Dermis blood vessel endothelial cell (primary cell): ENCODE measurements at places on chromosomes 12 and 14. TPM values are rescaled to one million over a fixed set of nuclear protein-coding genes. Genes with fewer than 3 reads are reported as not detected.

Gene KCNA5
- total RNA-seq: not detected in 2 replicates

Gene RHOJ
- total RNA-seq: 76.3 and 115 TPM in 2 replicates

Gene PMCH
- total RNA-seq: 0.23 TPM in 1 of 2 replicates, not detected in the other

Gene CLEC6A
- total RNA-seq: not detected in 2 replicates

Gene EMC9
- total RNA-seq: 21.4 and 26.4 TPM in 2 replicates

Gene TROAP
- total RNA-seq: 4.3 and 14.6 TPM in 2 replicates

Gene NELL2
- 0.51 TPM in 1 of 2 replicates, not detected in the other for total RNA-seq

Gene PA2G4
- total RNA-seq: 106 and 276 TPM in 2 replicates

Gene PLCZ1
- not detected in 2 replicates for total RNA-seq

Gene TEX52
- total RNA-seq: not detected in 2 replicates

Gene NYNRIN
- total RNA-seq: 12.6 and 17.0 TPM in 2 replicates

Gene TTC9
- total RNA-seq: 0.23 and 0.34 TPM in 2 replicates

Gene BHLHE41
- total RNA-seq: 0.14 and 0.85 TPM in 2 replicates

Gene TMEM52B
- total RNA-seq: not detected in 2 replicates

Gene TSPAN19
- under 0.01 TPM in 1 of 2 replicates, not detected in the other for total RNA-seq

Gene GSKIP
- 73.0 and 117 TPM in 2 replicates for total RNA-seq

Gene ACSM4
- total RNA-seq: not detected in 2 replicates

Gene TAS2R30
- 3.9 and 6.8 TPM in 2 replicates for total RNA-seq

Gene CNOT2
- total RNA-seq: 179 and 198 TPM in 2 replicates

Gene OASL
- 0.34 and 0.74 TPM in 2 replicates for total RNA-seq

Gene BDKRB2
- 0.05 and 0.34 TPM in 2 replicates for total RNA-seq

Gene SLC17A8
- not detected in 2 replicates for total RNA-seq

Gene IRAK3
- total RNA-seq: 17.1 and 19.2 TPM in 2 replicates

Gene SOAT2
- total RNA-seq: not detected in 2 replicates

Gene GLT8D2
- 3.4 and 4.1 TPM in 2 replicates for total RNA-seq

Gene PGAM5
- 63.3 and 73.5 TPM in 2 replicates for total RNA-seq

Gene ZNF268
- total RNA-seq: 39.8 and 44.8 TPM in 2 replicates

Gene FBXO21
- 140 and 166 TPM in 2 replicates for total RNA-seq

Gene ADCY6
- total RNA-seq: 39.0 and 43.3 TPM in 2 replicates
